ENCODE measurements at places on chromosomes 16 and 17. TPM values are rescaled to one million over a fixed set of nuclear protein-coding genes. Genes with fewer than 3 reads are reported as not detected.
A peak's percentile ranks its signal among the peaks of the same experiment; 100 is the strongest.

KCNJ18 gene
- not detected for polyA plus RNA-seq

DNAAF1 gene
- 1.4 TPM for polyA plus RNA-seq

MLYCD gene
- 1.6 TPM for polyA plus RNA-seq

PRPSAP2 gene
- 18.7 TPM for polyA plus RNA-seq

TLE7 gene
- polyA plus RNA-seq = not detected

ERN2 gene
- polyA plus RNA-seq = 0.10 TPM

TEDC2 gene
- 0.38 TPM for polyA plus RNA-seq

DNA sequence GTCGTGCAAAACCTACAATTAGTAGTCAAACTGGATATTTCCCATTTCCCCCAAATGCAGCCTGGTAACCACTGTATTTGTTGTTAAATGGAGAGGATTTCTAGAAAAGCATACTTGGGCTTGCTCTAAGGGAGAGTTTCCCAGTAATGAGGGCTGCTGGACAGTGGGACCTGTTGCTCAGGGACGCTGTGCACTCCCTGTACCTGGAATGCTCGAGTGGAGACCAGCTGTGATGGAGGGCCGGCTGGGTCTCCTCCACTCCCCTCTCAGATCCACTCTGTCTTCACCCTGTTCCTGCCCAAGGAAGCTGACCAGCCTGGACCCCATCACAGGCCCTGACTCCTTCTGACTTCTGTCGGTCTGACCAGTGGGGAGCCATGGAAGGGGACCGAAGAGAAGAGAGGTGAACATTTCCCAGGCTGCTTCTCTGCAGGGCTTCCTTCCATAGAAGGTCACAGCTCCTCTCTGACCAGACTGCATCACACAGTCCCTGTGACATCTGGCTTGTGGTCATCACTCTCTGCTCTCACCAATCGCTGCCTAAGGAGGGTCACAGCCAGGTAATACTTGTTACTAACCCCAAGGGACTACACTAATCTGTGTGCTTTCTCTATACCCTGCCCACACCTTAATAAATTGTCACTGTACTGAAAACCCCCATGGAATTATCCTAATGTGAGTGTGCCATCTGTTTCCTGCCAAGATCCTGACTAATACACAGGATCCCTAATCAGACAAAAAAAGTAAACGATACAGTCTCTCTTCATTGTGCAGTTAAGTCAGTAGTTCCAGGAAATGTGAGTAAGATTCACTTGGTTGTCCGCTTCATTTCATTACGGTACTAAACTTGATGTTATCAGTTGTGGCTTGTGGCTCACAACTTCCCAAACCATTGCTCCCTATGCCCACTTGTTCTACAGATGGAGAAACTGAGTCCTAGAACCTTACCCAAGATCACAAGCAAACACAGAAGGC is 102.4 kb downstream of the CCT6B start:
- DNase-seq = no peak

- no peak for DNase-seq
Observed at GRCh38 chr17:18977646-18978045, 25.7 kb downstream of the SLC5A10 start.

GRCh38 chr16:49337814-49338350 is 35.7 kb upstream of the C16orf78 start:
- DNase-seq = no peak

GRCh38 chr16:4505356-4506147 is 29.4 kb downstream of the HMOX2 start:
- peak; percentile 59 for DNase-seq

DNA sequence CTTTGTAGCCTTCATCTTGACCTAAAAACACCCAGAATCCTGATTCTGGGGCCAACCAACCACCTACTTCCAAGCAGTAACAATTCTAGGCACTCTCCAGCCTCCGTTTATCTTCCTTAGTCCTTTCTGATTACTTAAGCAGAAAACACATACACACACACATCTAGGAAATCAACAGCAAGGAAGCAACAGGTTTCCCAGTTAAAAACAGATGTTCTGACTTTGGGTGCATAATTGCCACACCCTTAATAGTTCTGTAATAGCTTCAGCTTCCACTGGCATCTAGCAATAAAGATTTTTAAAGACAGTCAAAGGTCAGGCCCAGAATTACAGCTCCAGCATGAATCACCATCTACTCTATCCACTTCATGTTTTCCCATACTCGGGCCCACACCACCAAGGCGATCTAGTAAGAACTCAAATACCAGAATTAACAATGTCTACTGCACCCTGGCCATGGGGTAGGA is 2.6 kb downstream of the ARHGAP17 start:
- no peak for DNase-seq

- DNase-seq = no peak
Observed at GRCh38 chr17:35064516-35065215, 1.2 kb upstream of the RFFL start.

- DNase-seq = no peak
Observed at GRCh38 chr17:64091571-64091970, 38.4 kb downstream of the ERN1 start.

DNA sequence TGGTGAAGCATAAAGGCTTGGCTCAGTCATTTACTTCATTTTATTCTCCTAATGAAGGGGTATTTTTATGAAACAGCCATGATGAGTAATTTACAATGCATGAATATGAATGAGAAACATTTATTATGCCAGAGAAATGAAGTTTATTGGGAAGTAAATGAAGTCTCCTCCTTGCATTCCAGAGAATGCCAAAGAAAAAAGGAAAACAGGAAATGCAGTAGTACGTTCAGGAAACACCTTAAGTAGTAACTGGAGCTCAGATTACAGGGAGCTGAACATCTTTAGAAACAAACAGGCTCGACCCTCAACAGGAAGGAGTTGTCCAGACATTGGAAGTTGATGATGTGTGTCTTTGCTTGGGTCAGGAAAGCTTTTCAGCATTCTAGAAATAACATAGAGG is 4.6 kb downstream of the KRT34 start:
- no peak for DNase-seq

DNA sequence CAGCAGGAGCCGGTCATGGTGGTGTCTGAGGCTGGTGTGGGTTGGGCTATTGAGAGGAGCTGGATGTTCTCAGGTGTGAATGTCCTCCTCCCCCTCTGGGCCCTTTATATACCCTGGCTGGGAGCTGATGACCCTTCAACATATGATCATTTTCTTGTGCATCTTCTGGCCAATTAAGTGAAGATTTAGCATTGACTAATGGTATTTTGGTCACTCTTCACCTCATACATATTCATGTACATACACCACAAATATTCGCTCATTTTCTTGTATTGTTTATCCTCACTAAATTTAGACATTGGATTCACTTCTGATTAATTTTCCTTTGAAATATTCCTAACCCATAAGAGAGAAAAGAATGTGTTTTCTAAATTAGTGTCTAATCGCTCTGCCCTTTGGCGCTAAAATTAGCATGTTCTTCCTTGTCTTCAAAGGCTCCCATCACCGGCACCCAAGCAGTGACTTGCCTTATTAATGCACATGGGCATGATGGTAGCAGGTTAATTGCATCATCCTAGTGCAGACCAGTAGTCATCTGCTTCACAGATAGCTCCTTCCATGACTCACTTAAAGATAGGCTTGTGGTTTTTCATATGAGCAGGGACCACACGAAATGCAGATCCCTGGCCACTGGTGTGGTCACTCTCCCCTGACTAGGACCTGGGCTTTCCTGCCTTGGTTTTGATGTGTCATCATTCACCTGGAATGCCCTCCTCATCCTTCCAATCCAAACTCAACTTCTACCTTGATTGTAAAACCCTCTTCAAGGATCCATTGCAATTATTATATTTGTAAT is at the start of gene KRTAP2-4:
Gene KRTAP2-4 (minus strand): TSS at position 51 of the 796 bp plus-strand sequence. CDS start 34 bp downstream, at position 17.
- DNase-seq = no peak

DNA sequence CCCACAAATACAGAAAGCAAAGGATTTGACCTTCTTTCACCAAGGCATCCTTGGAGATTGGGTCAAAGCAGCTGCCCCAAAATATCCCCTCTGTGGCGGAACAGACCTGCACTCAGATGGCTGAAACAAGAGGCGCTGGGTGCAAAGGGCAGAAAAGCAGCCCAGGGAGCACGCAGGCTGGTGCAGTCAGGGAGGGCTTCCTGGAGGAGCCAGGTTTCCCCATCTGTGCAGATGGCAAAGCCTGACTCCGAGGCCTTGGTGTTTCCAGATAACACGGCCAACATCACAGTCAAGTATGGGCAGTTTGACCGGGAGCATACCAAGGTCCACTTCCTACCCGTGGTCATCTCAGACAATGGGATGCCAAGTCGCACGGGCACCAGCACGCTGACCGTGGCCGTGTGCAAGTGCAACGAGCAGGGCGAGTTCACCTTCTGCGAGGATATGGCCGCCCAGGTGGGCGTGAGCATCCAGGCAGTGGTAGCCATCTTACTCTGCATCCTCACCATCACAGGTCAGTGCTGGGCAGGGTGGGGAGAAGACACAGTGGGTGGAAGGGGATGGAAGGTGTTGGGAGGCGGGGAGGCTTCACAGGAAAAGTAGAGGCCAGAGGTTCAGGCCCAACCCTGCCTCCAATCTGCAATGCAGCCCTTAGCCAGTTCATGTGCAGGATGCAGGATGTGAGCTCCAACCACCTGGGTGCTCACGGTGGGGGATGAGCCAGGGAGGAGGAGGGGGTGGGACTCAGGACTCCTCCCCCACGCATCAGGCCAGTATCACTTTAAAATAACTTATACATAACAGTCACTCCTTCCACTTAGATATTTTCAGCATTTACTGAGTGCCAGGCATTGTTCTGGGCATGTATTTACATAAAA is 26.4 kb upstream of the BEAN1 start:
- no peak for DNase-seq

DNA sequence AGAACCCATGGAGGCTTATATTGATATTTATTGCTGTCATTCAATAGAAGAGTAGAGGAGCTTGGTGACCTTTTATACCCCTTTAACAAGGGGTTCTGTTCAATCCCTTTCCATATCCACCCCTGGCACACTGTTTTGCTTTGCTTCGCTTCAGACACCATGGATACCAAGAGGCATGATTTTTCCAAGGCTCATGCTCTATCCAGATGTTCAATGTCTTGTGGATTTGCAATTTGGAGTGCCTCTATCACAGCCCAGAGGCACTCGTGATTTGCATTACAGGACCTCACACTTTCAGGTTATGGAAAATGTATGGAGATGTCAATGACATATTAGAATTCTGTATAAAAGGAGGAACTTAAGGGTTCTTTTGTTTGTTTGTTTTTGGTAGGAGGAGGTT is 21.5 kb downstream of the CFAP20 start:
- DNase-seq = no peak

- DNase-seq = no peak
Observed at GRCh38 chr16:83706394-83706793, 101.4 kb upstream of the HSBP1 start.

- DNase-seq = peak; percentile 96
Observed at GRCh38 chr17:42287977-42288802, at the start of gene STAT5A. TSS of gene STAT5A (plus strand) at chr17:42288498. CDS start at chr17:42289412, 914 bp downstream.

GRCh38 chr16:9047689-9048301 is 43.6 kb upstream of the HAPSTR1 start:
- peak; percentile 96 for DNase-seq

DNA sequence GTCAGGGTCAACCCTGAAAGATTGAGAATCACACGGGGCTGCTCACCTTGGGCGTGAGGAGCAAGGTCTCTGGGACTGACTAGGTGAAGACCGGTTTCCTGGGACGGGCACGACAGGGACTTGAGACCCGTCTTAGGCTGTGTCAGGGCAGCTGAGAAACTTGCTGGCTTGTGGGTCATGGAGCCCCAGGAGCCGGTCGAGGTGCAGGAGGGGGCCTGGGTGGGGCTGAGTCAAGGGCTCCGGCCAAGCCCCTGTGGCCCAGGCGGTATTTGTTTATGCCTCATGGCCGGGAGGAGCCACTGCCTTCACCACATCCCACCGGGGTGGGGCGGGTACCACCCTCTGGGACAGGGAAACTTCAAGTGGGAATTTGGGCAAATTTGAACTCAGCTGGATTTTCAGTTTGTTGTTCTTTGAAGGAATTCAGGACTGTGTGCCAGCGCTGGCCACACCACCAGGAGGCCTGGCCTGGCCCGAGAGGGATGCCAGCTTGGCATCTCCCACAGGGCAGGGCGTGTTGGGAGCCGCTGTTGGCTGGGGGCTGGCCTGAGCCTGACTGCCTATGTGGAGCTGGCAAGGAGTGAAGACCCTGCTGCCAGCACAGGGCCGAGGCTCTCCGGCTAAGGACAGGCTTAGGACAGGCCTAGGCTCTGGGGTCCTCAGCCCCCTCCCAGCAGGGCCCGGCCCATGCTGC is 116.1 kb downstream of the METRNL start:
- peak; percentile 93 for DNase-seq

DNA sequence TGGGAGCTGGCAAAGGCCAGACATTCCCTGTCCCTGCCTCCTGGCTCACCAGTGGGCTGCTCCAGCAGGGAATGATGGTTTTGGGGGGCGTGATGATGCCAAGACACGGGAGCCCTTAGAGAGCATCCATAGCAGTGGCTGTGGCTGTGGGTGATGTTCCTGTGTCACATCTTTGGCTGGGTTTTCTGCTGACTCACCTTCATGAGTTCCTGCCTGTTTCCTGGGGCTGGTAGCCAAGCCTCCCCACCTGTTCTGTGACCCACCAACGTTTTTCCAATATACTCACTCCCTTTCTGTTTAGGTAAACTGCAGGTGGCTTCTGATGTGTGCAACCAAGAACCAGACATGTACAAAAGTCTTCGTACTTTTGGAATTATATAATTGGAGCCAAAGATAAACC is 16.5 kb upstream of the NF1 start:
- DNase-seq = no peak
